ENCODE measurements at places on chromosomes 11 and 22.
A peak's percentile ranks its signal among the peaks of the same experiment; 100 is the strongest.

DNA sequence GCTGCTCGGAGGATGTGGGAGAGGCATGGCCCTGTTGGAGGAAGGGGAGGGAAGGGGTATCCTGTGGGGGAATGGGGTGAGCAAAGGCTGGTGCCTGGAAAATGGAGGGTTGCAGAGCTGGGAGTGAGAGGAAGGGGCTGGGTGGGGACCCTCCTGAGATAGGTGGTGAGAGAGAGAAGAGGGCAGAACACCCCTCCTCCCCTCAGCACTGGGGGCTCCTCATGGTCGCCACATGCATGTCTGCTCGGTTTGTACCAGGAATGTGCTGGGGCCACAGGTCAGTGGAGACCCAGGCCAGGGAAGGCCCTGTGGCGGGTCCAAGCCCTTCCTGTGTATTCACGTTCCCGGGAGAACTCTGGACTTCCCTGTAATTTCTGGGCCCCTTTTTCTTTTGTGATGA lies 27.8 kb upstream of the ACR start:
- DNase-seq: no peak

DNA sequence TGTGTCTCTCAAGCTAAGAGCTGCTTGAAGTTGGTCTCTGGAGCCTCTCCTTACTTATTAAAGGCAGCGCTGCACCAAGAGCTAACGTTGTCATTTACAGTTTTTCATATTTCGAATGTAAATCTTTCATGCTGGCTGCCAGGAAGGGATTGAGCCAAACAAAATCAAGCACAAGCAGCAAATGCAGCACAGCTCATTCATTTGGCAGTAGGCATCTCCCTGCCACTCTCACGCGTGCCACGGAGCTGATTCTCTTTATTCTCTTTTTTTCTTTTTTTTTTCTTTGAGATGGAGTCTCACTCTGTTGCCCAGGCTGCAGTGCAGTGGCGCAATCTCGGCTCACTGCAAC lies 1.4 kb upstream of the VEGFB start:
- no peak for DNase-seq

GRCh38 chr11:37459456-37459855 lies 861.4 kb upstream of the RAG2 start:
- DNase-seq: no peak

DNA sequence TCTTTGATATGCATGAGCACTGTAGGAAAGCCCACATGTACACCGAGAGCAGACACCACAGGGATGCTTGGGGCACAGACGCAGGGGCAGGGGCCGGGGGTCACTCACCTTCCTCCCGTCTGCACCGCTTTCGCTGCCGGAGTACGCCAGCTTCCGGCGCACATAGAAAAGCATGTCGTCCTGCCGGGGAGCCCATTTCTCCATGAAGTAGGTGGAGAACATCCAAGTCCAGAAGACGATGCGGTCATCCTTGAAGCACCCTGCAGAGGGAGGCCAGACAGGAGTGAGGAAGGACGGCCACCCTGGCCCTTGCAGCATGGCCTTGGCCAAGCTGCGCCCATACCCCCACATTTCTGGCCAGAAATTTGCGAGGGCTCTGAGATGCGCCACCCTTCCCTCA lies 28.8 kb downstream of the KIAA0930 start:
- no peak for DNase-seq

- DNase-seq: peak; percentile 63
Measured at GRCh38 chr11:128884703-128885338, 6.3 kb upstream of the KCNJ5 start.

- no peak for DNase-seq
Measured at GRCh38 chr11:107864591-107864990, 6.0 kb upstream of the SLC35F2 start.

DNA sequence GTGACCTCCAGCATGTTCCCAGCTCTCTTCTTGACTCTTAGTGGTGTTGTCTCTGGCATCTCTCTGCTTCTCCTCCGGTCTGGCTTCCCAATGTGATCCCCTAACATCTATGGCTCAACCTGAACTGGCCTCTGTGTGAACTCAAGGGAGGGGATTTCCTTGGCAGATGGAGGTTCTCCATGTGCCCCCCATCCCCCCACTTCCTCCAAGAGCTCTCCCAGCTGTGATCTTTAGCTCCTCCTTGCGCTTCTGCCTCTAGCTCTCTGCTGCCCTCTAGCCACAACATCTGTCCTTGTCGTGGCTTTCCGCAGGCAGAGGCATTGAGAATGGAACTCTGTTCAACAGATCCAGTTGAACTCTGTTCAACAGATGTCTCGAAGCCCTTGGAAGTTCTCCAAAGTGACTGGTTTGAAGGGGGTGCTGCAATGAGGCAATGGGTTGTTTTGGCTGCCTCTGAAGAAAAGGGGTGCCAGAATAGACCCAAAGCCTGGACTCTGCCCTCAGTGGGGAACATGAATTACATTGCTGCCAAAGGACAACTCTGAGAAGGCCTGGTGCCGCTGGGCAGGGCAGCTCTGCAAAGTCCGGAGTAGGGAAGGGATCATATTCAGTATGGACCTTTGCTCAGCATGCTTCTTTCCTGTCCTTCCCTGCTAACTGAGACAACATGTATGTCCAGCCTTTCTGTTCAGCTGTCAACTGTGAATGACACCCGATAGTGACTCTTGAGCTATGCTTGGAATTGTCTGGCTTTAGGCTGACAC lies 61.9 kb downstream of the ADM start:
- peak; percentile 59 for DNase-seq

- DNase-seq: no peak
Measured at GRCh38 chr22:47113853-47114415, 351.5 kb downstream of the TBC1D22A start.

DNA sequence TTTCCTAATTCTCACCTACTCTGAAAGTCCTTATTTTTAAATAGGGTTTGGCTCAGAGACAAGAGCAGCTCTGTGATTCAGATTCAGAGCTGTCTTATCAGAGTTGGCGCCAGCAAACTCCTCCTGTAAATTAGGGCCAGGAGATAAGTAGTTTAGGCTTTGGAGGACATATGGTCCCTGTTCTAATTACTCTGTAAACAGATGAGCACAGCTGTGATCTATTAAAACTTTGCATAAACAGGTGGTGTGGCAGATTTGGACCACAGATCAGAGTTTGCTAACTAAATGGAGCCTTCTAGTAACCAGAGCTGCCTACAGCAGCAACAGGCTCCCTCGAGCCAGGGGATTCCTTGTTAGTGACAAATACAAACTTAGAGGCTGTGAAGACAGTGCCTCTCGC lies 27.9 kb downstream of the YPEL1 start:
- no peak for DNase-seq

DNA sequence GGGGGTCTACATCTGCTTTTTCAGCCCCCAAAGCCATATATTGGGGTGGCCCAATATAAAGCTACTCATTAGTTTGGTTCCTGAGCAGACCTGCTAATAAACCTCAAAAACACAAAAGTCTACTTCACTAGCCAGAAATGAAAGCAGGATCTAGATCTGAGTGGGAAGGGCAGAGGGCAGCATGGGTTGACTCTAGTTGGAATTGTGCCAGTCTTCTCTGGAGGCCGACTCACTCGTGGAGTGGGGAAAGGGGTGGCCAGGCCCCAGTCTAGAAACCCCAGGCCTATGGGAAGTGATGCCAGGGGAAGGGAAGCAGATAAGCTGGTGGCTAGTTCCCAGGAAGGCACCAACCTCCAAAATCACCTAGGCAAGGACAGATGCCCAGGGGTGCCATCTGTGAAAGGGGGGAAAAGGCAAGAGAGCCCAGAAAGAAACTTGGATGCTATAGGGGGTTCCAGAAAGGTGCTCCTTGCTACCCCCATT lies 5.3 kb downstream of the PATZ1 start:
- no peak for DNase-seq

DNA sequence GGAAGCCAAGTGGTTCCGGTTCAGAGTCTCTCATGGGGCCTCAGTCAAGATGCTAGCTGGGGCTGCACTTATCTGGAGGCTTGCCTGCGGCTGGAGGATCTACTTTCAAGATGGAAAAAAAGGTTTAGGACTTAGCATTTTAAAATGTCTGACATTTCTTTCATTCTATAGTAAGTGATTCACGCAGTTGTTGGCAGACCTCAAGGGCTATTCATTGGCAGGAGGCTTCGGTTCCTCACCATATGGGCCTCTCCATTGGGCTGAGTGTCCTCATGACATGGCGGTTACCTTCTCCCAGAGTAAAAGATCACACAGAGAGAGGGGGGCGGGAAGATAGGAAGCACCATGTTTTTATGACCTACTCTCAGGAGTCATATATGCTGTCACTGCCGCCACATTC lies 298.0 kb upstream of the PLET1 start:
- no peak for DNase-seq

DNA sequence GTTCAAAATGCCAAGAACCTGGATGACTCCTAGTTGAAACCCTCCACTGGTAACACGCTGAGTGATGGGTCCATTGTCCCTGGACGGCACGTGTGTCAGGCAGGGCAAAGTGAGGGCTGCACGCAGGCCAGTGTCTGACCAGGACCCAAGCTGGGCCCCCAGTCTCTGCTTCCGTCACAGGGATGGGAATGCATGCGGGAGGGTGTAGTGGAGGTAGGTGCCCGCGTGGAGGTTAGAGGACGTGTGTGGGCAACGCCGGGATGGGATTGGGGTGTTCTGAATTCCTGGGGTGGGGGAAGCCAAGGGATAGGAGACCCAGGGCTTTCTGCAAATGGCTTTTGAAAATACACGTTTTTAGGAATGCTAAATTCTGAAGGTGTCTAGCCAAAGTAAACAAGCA lies 943.3 kb downstream of the BRD1 start:
- no peak for DNase-seq

GRCh38 chr22:24209687-24210086 lies 28.4 kb downstream of the SUSD2 start:
- no peak for DNase-seq

DNA sequence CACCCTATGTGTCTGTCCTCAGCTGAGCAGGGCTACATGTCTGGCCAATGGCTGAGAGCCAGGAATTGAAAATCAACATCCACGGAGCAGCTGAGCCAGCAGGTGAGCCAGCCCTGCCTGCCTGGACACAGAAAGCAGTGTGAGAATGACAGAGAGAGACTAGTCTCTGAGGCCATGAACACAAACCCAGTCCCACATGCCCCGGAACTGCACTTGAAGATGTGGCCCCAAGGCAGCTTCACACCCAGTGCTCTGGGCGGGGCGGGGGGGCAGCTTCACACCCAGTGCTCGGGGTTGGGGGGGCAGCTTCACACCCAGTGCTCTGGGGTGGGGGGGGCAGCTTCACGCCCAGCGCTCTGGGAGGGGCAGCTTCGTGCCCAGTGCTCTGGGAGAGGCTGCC lies 37.6 kb downstream of the TRMU start:
- no peak for DNase-seq

- no peak for DNase-seq
Measured at GRCh38 chr11:92845805-92846204, 123.6 kb upstream of the MTNR1B start.

DNA sequence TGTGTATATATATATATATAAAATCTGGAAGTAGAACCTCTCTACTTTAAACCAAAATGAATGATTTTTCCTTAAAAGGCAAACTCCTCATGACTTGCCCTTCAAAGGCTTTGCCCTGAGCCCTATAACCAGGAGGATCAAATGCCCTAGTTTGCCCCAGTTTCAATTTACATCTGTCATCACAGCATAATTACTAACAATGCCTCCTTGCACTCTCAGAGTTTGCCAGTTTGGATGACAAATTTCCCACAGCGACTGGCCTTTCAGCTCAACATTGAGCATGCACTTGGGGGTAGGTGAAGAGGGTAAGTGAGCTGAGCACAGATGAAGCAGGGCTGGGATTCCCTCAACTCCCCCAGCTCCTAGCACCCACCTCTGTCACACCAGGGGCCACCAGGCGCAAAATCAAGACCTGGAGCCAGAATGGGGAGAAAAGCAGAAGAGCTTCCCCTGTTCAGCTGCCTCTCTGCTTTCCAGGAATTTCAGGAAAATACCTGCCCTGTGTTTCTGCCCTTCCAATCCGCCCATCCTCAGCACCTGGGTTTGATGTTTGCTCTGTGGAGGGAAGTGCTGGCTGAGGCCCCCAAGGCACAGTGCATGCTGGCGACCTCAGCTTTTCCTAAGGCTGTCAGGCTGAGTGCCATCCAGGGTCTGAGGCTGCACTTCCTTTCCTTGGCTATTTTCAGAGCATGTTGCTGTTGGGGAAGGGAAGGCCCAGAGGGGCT lies 67.5 kb downstream of the ADAMTS15 start:
- DNase-seq: no peak

- DNase-seq: no peak
Measured at GRCh38 chr22:45612940-45613339, 58.7 kb upstream of the ATXN10 start.

- no peak for DNase-seq
Measured at GRCh38 chr22:43777286-43777685, 34.8 kb downstream of the EFCAB6 start.

- no peak for DNase-seq
Measured at GRCh38 chr11:88280673-88281316, 56.7 kb downstream of the CTSC start.

- DNase-seq: no peak
Measured at GRCh38 chr11:35678975-35679374, 16.4 kb downstream of the TRIM44 start.

DNA sequence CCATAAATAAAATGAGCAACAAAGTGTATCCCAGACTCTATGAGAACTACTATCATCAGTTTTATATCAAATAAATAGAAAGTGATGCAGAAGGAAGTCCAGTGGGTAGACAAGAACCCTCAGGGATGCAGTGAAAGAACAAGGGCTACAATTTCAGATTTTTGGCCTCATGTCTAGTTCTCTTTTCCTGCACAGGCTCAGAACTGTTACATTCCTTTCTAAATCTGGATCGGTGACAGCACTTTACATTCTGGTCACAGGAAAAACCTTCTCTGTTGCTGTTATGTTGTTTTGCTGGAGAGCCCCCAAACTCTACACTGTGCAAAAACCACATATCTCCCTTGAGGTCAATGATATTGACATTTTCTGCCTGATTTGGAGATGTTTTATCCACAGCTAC lies 108.8 kb upstream of the ANO5 start:
- DNase-seq: no peak

GRCh38 chr22:22702237-22703202 lies 58.1 kb downstream of the GGTLC2 start:
- no peak for DNase-seq

GRCh38 chr22:29130476-29130875 lies 57.6 kb downstream of the KREMEN1 start:
- DNase-seq: no peak

DNA sequence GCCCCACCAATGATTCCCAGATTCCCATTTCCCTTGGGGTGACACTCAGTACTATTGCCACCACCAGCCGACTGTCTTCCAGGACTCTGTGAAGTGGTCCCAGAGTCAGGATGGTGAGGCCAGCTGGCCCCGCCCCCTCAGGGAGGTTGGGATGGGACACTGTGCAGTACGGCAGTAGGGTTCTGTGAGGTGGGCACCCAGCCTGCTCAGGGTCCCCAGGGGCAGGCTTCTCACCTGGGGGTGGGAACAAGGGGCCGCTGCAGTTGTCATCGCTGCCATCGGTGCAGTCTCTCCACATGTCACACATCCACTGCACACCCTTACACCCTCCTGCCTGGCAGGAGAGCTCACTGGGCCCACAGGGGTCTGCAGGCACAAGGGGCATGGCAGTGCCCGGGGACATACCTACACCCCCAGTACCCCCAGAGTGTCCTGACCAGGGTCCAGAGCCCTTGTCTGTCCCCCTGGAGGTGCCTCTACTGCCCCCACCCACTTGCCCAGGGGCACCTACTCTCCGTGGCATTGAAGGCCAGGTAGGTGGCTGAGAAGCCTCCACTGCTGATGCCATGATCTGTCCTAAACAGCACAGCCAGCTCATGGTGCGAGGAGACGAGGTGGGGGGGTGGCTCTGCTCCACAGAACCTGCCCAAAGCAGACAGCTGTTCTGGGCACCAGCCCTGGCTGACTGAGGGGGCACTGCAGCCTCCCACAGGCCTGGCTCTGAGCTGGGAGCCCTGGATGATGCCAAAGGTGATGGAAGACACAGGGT lies 1.9 kb upstream of the C1QTNF5 start:
- DNase-seq: no peak

Measured in activated CD4-positive, alpha-beta memory T cell treated with anti-CD3 and anti-CD28 coated beads, Interleukin-2, amount 10 ng/mL, durations not matched to agents 7 days and 5 days (primary cell).